Mucosa of gallbladder (tissue), 1 donor: ENCODE measurements at places on chromosomes 5 and 9.

GRCh38 chr5:173198049-173198448 is 37.0 kb downstream of the NKX2-5 start:
- no peak for DNase-seq

GRCh38 chr9:98280574-98280973 is 25.1 kb upstream of the TBC1D2 start:
- DNase-seq: no peak

DNA sequence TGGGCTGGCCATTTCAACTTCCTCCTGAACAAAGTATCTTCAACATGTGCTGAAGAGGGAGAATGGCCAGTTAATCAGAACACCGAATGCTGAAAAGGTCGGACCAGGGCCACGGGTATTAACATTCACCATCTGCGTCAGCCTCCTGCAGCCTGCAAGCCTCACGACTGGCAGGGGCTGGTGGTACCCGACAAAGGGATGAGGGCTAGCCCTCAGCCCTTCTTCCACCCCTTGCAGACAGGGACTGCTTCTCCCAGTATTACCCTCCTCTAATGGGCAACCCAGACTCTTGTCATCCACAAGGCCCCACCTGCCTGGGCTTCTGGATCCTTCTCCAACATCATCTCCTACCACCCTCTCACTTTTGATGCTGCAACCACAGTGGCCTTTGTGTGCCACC is 246.6 kb downstream of the FSTL4 start:
- DNase-seq: no peak

DNA sequence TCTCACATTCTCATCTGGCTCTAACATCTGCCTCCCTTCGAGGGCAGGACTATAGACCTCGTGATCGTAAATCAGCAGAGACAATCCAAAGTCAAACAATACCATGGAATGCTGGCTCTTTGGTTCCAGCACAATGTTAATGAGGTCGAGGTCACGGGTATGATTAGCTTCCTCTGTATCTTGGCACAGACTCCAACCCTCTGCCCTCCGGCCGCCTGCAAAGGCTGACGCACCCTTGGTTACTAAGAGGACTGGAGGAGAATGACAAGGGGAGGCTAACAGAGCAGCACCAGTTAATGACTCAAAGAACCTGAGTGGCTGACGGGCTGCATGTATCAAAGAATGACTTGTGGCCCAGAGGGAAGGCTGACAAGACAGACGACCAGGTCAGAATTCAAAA is 10.1 kb downstream of the LHFPL2 start:
- peak; percentile 81 for DNase-seq

- no peak for DNase-seq
These were observed 34.9 kb upstream of the TIFAB start for GRCh38 chr5:135487037-135487395.

GRCh38 chr5:82635561-82636288 is 357.6 kb upstream of the RPS23 start:
- no peak for DNase-seq

DNA sequence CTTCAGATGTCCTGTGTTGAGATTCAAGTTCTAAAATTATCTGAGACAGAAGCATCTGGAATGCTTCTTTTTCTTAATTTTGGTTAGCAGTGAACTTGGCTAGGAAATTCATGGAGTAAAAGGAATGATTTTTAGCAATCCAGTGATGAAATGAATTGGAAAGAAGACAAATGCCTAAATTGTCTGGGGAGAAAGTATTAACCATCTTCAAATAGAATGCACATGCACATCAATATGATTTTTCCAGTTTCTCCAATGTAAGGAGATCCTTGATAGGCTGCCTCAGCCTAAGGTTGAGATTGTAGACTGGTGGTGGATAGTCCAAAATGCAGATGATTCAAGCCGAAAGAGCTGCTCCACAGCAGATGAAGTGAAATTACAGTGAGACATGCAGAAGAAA is 106.7 kb downstream of the PCSK5 start:
- DNase-seq: no peak

- DNase-seq: no peak
These were observed 526.7 kb upstream of the TYRP1 start for GRCh38 chr9:12166518-12166917.

DNA sequence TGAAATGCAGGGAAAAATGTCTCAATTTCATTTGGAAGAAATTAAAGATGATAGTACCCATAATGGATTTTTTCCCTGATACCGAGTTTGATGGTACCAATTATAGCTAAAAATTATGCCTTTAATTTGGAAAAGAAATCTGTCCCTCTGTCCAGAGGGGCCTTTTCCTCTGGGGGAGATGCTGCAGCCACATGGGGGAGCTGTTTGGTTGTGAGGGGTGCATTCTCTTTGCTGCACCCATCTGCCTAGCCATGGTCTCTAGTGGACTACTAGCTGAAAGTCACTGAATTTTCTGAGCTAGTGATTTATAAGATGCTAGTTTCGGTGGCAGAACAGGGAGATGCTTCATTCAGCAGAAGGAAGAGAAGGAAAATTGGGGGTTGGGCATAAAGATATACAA is 9.6 kb downstream of the SEC61B start:
- DNase-seq: no peak

DNA sequence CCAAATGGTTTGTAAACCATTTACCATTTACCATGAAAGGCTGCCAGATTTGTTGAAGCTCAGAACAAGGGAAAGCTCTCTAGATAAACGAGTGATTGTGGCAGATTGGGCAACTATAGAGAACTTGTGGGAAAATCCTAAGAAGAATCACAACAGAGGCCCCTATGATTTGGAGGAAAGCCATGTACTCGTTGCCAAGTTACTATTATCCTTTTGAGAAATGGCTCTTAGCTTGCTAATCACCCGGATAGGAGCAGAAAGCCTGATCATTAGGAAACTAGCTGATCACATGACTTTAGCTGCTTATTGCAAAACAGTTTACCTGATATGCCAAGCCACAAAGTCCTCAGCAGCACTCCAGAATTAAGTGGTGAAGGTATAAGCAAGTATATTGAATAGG is 23.5 kb upstream of the ATG10 start:
- no peak for DNase-seq

- no peak for DNase-seq
These were observed 64.6 kb upstream of the SHB start for GRCh38 chr9:38133595-38133994.

- DNase-seq: no peak
These were observed 342.7 kb downstream of the ARHGEF28 start for GRCh38 chr5:73968729-73969128.
